Activated naive CD4-positive, alpha-beta T cell (primary cell): ENCODE measurements at places on chromosomes 2 and 18.

- no peak for DNase-seq
These were observed 366.9 kb upstream of the SLC14A2 start for GRCh38 chr18:45248240-45248903.

GRCh38 chr2:567496-567864, 109.7 kb downstream of the TMEM18 start:
- no peak for DNase-seq

- DNase-seq: no peak
These were observed 83.6 kb downstream of the VRK2 start for GRCh38 chr2:58130238-58130637.

DNA sequence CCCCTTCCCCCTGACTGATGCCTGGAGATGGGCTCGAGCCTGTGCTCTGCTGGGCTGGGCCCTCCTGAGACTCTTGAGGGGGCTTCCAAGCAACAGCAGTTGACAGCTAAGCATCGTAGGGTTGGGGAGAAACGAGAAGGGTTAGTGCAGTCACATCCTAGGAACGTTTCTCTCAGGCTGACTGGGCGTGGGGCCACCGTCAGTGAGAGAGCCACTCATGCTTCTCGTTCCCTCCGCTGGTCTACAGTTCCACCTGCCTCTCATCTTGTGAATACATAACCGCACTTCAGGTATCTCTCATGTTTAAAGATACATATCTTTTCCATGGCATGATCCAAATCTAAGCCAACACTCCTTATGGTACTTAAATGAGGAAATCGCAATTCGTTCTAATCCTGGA, 66.4 kb downstream of the TRAPPC12 start:
- no peak for DNase-seq

- no peak for DNase-seq
These were observed 53.8 kb upstream of the SLC66A3 start for GRCh38 chr2:11101430-11101829.

DNA sequence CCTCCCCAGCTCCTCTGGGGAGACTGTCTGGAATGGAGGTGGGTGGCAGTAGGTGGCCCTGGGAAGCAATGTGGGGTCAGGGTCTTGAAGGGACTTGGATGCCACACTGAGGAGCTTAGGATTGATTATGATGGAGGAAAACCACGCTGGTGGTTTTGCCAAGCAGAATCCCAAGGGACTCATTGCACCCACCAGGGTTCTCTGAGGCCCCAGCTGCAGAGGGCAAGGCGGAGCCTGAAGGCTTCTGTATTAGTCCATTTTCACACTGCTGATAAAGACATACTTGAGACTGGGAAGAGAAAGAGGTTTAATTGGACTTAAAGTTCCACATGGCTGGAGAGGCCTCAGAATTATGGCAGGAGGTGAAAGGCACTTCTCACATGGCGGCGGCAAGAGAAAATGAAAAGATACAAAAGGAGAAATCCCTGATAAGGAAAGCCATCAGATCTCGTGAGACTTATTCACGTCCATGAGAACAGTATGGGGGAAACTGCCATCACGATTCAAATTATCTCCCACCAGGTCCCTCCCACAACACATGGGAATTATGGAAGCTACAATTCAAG, 87.2 kb upstream of the YWHAQ start:
- no peak for DNase-seq

DNA sequence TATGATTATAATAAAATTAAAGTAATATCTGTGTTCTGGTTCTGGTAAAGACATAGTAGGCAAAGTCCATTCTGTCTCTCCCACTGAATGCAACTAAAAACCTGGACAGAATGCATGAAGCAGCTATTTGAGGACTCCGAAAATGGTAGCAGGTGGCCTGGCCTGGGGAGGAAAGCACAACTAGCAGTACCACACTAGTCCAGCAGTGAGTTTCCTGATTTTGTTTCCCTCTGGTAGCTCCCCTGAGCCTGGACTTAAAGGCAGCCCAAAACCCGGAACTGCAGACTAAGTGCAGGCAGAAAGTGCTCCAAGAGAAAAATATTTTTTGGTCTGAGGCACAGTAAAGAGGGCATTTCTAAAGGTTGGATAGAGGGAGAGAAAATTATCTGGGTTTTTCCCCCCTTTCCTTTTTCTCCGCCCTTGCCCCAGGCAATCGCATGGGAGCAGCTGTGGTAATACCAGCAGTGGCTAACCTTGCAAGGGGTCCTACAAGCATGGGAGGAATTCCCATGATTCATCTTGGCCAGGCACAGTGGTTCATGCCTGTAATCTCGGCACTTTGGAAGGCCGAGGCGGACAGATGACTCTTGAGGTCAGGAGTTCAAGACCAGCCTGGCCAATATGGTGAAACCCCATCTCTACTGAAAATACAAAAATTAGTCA, 32.3 kb downstream of the ASXL2 start:
- no peak for DNase-seq

DNA sequence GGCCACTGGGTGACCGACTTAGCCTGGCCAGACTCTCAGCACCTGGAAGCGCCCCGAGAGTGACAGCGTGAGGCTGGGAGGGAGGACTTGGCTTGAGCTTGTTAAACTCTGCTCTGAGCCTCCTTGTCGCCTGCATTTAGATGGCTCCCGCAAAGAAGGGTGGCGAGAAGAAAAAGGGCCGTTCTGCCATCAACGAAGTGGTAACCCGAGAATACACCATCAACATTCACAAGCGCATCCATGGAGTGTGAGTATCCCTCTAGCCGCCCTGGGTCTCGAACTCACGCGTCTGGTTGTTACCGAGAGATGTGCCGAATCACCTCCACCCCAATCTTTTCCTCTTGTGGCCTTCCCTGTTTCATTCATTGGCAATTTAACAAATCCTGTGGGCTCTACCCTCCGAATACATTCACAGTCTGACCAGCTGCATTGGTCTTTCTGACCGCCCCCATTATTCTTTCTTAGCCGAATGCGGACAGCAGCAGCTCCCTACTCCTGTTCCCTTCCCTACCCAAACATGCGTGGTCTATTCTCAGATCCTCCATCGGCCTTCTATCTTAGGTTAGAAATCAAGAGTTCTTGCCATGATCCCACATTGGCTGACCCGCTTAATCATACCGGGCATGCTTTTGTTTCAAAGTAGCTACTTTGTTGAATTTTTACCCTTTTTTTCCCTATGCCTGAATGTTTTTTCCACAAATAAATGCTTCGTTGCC, 631 bp downstream of the RPL31 start:
- DNase-seq: no peak

- DNase-seq: no peak
These were observed 262.8 kb downstream of the KCNE4 start for GRCh38 chr2:223314811-223315210.

GRCh38 chr2:234032279-234032856, 18.1 kb upstream of the SPP2 start:
- no peak for DNase-seq

DNA sequence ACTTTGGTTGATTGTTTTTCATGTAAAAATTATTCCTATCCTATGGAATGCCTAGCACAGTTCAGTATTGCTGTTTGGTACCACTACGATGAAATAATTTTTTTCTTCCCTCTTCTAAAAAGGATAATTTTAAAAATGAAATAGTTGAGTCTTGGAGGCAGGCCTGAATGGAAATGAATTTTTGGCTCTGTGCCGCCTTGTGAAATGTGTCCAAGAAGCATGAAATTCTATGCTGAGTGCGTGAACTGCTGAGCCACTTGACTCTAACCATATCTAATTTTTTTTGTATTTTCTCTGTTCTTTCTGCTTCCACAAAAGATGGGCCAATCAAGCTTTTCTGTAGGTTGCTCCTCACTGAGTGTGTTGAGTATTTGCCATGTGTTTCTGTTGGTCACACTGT, 95.0 kb downstream of the PRPF40A start:
- DNase-seq: no peak

DNA sequence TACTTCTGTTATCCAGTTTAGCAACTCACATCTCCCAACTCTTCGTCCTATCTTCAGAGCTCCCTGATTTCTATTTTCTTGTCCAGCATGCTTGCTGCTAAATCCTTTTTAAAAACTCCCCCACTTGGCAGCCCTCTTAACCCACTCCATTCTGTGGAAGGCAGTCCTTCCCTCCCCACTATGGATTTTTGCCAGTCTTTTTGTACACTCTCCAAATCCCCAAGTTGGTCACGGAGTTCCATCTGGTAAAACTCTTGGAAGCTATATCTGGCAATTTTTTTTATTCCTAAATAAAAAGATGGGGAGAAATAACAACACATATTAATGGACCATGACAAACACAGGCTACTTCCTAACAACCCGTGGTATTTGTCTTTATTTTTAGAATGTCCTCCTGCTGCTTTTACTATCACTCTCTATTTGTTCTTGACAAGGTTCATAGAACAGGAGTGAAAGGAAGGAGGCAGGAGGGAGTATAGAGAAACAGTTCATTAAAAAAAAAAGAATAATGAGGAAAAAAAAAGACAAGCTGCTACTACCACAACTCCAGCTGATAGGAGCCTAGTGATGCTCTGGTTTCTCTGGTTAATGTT, 120.0 kb upstream of the THSD7B start:
- no peak for DNase-seq

- no peak for DNase-seq
These were observed 195.1 kb downstream of the TXNL1 start for GRCh38 chr18:56443166-56443907.

DNA sequence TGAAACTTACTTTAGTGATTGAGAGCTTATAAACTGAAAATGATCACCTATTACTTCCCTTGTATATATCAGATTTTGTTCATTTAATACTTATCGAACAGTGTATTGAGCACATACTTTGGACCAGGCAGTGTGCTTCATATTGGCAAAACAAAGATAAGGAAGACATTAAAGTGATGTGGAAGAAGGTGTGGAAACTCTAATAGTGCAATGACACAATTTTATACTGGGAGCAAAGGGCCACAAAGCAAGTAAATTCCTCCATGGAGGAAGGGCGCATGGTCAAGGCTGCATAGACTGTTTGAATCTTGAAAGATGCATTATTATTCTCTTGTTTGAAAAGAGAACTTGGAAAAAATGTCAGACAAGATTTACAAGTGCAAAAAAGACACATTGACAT, 936.5 kb upstream of the DDX18 start:
- DNase-seq: no peak

DNA sequence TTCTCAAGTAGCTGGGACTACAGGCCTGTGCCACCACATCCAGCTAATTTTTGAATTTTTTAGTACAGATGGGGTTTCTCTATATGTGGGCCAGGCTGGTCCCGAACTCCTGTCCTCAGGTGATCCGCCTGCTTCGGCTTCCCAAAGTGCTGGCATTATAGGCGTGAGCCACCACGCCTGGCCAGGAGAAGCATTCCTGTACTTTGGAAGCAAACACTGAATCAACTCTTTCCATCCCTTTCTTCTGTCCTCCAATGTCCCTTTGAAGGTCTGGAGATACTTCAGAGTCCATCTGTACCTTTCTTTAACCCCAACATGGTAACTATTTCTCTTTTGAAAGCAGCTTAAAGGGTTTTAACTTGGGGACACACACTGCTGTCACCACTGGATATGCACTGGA, 23.6 kb upstream of the MAP4K4 start:
- DNase-seq: no peak

GRCh38 chr2:218852911-218853667, 6.5 kb upstream of the WNT6 start:
- DNase-seq: peak; percentile 54
